PC-9 (cell line): ENCODE measurements at places on chromosomes 4 and X. TPM values are rescaled to one million over a fixed set of nuclear protein-coding genes. Genes with fewer than 3 reads are reported as not detected.

DNA sequence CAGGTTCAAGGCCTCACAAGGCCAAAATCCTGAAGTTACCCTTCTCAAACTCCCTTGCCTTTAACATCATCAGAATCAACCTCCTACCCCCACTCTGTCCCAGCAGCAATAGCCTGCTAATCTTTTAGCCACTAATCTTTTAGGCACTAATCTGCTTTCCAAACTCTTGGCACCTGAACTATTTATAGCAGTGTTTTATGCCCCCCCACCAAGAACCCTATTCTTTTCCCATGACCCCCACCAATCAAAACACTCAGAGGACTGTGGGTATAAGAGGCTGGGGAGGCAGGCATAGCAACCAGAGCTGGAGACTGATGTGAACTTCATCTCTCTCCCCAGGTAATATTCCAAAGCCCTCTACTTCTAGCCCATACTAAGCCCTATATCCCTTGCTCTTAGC lies at the start of gene ARR3:
Gene ARR3, plus strand, starts transcription at position 301 of the 400 bp plus-strand sequence. CDS start 1,052 bp downstream, outside the sequence.
- no peaks in the 10 kb centered on the region for H3K36me3 ChIP-seq
- no peak within 1 kb of the TSS for H3K27ac ChIP-seq
- no peaks in the 10 kb centered on the region for H3K4me1 ChIP-seq
- H3K27me3 ChIP-seq = no peaks in the 10 kb centered on the region

DNA sequence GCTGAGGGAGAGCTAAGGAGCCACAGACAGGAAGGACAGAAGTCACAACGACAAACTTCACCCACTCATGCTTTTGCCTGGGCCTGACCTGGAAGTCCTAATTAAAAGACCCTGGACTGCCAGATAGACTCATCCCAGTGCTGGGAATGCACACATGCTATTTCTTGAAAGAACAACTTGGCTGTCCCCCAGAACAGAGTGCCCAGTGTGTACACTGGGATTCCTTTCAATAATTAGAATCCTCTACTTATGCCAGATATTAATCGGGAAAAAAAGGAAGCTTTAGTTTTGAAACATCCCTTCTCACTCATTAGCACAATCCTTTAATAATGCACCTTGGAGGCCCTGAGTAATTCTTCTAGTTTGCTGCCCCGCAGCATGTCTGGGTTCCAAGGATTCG lies 3.4 kb downstream of the HOPX start:
- no peaks in the 10 kb centered on the region for H3K36me3 ChIP-seq
- no peak for DNase-seq
- H3K4me1 ChIP-seq = peaks cover 25% of the 10 kb centered on the region
- H3K27ac ChIP-seq = no peak overlapping the region
- H3K4me3 ChIP-seq = no peak overlapping the region

- no peaks in the 10 kb centered on the region for H3K36me3 ChIP-seq
- no peak for DNase-seq
- 0 out of 2 replicates have a peak, but pooled peaks cover 4% of the 10 kb centered on the region for H3K27me3 ChIP-seq
- H3K27ac ChIP-seq = no peak overlapping the region
These were observed 160.5 kb upstream of the AGTR2 start for GRCh38 chrX:116009861-116010710.

Gene SLC6A8
- 37.6 and 40.5 TPM in 2 replicates for total RNA-seq

DNA sequence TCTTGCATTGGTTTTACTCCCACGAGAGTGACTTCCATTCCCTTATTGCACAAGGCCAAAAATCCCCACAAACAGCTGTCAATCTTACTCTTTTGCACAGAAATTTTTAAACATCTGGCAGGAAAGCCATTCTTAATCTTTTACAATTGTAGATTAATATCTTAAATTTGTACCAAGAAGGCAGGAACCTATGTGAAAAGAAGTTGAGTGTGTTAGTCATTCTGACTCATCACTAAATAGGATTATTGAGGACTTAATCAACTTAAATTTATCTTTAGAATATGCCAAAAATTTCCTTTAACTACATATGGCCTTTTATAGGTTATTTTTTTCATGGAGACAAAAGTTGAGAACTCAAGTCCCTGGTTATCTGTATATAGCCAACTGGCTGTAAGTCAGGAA lies 49.0 kb upstream of the VEGFC start:
- H3K36me3 ChIP-seq = no peaks in the 10 kb centered on the region
- DNase-seq = no peak
- no peak overlapping the region for H3K4me3 ChIP-seq
- peaks cover 5% of the 10 kb centered on the region; the same call in 1 of the 2 replicates for H3K4me1 ChIP-seq
- peak overlapping the region; percentile 15 for H3K27ac ChIP-seq

GRCh38 chr4:13872155-13872554 lies 244.6 kb upstream of the BOD1L1 start:
- no peaks in the 10 kb centered on the region for H3K36me3 ChIP-seq
- H3K4me1 ChIP-seq = no peaks in the 10 kb centered on the region
- no peak overlapping the region for H3K4me3 ChIP-seq
- H3K27ac ChIP-seq = no peak overlapping the region

DNA sequence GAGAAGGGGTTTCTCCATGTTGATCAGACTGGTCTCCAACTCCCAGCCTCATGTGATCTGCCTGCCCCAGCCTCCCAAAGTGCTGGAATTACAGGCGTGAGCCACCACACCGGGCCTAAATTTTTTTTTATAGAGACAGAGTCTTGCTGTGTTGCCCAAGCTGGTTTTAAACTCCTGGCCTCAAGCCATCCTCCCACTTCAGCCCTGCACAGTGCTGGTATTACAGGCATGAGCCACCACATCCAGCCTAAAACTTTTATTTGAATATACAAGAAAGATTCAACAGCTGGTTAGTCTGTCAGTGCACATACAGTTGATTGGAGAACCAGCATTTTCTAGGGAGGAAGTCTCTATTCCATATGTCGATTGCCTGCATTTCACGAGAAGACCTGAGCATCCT lies 91.2 kb downstream of the LRP2BP start:
- DNase-seq = no peak
- no peak overlapping the region for H3K4me3 ChIP-seq
- no peaks in the 10 kb centered on the region for H3K36me3 ChIP-seq
- H3K27me3 ChIP-seq = no peaks in the 10 kb centered on the region
- peaks cover 15% of the 10 kb centered on the region for H3K4me1 ChIP-seq
- H3K27ac ChIP-seq = no peak overlapping the region
